ENCODE measurements at places on chromosomes 13 and 19. TPM values are rescaled to one million over a fixed set of nuclear protein-coding genes. Genes with fewer than 3 reads are reported as not detected.

Gene NANOS3
- not detected for polyA plus RNA-seq

Gene LRRC8E
- not detected for polyA plus RNA-seq

Gene FGF22
- not detected for polyA plus RNA-seq

Gene CASP14
- not detected for polyA plus RNA-seq

Gene NLRP7
- 1.4 TPM for polyA plus RNA-seq

Gene SLC25A42
- 35.9 TPM for polyA plus RNA-seq

Gene ACP7
- not detected for polyA plus RNA-seq

Gene CBY2
- polyA plus RNA-seq: not detected

Gene TMEM190
- polyA plus RNA-seq: not detected

Gene TMEM259
- polyA plus RNA-seq: 82.6 TPM
